ENCODE measurements at places on chromosomes 11 and 22. TPM values are rescaled to one million over a fixed set of nuclear protein-coding genes. Genes with fewer than 3 reads are reported as not detected.

The OR8B4 gene
- total RNA-seq, result not detected

GRCh38 chr11:34749666-34750659 lies 129.1 kb downstream of the EHF start:
- H3K27ac ChIP-seq, result peak overlapping the region; percentile 78
- H3K27me3 ChIP-seq, result no peaks in the 10 kb centered on the region
- H3K4me3 ChIP-seq, result no peak overlapping the region
- H3K4me1 ChIP-seq, result peaks cover 24% of the 10 kb centered on the region

DNA sequence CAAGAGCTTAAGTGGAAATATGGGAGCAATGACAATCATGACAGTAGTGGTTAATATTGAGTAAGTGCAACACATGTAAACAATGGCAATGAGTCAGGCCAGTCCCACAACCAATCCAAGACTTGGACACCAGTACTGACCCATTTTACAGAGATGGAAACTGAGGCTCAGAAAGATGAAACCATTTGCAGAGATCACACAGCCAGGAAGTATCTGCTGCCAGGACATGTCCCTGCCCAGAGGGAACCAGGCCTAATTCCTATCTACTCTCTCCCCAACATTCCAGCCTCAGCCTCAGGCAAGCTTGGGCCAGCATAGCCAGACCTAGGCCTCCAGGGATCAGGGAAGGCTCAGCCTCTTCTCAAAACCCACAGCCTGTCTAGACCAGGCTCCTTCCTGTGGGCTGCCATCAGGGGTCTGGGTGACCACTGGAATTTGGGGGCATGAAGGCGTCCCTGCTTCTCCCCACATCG lies 395.1 kb downstream of the MN1 start:
- H3K4me3 ChIP-seq, result no peak overlapping the region
- H3K4me1 ChIP-seq, result no peaks in the 10 kb centered on the region
- DNase-seq, result no peak
- H3K27me3 ChIP-seq, result no peaks in the 10 kb centered on the region
- H3K27ac ChIP-seq, result no peak overlapping the region
- no peaks in the 10 kb centered on the region for H3K36me3 ChIP-seq

GRCh38 chr11:64687643-64688533 lies 35.1 kb downstream of the NRXN2 start:
- no peaks in the 10 kb centered on the region for H3K36me3 ChIP-seq
- H3K27me3 ChIP-seq, result no peaks in the 10 kb centered on the region
- peaks cover 22% of the 10 kb centered on the region for H3K4me1 ChIP-seq
- H3K27ac ChIP-seq, result peak overlapping the region; percentile 80
- DNase-seq, result peak; percentile 24

The IL17REL gene
- total RNA-seq, result not detected

DNA sequence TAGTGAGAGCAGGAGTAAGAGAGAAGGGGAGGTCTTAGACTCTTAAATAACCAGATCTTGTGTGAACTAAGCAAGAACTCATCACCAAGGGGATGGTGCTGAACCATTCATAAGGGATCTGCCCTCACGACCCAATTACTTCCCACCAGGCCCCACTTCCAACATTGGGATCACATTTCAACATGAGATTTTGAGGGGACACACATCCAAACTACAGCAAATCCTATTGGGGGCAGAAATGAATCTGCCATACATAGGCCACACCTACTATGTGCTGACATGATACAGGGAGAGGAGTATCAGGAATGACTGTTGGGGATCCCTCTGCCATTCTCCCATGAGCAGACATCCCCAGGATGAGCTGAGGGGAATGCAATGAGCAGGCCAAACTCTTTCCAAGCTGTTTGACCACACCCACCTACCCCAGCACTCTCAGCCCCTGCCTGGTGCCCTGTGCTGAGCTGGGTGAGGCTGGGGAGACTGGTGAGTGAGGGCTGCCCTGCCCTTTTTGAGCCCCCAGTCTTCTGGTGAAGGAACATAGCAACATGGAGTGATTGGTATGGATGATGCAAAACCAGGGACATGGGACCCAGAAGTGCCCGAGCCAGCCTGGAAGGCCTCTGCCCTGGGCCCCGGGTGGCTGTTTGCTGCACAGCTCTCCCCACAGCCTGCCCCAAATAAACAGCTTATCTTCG lies 1.2 kb upstream of the GTSE1 start:
- H3K27me3 ChIP-seq, result no peaks in the 10 kb centered on the region
- H3K4me3 ChIP-seq, result no peak overlapping the region
- DNase-seq, result no peak

GRCh38 chr11:74009675-74010305 lies 905 bp upstream of the UCP3 start:
- peaks cover 48% of the 10 kb centered on the region for H3K4me1 ChIP-seq
- H3K27ac ChIP-seq, result peak overlapping the region; percentile 99
- no peaks in the 10 kb centered on the region for H3K27me3 ChIP-seq
- no peak for DNase-seq

The SMIM35 gene
- not detected for total RNA-seq

The MPEG1 gene
- 3.3 TPM for total RNA-seq

GRCh38 chr11:98616098-98616655 lies 404.6 kb upstream of the CNTN5 start:
- no peak for DNase-seq
- no peak overlapping the region for H3K4me3 ChIP-seq
- H3K36me3 ChIP-seq, result no peaks in the 10 kb centered on the region
- no peaks in the 10 kb centered on the region for H3K27me3 ChIP-seq
- no peaks in the 10 kb centered on the region for H3K4me1 ChIP-seq

DNA sequence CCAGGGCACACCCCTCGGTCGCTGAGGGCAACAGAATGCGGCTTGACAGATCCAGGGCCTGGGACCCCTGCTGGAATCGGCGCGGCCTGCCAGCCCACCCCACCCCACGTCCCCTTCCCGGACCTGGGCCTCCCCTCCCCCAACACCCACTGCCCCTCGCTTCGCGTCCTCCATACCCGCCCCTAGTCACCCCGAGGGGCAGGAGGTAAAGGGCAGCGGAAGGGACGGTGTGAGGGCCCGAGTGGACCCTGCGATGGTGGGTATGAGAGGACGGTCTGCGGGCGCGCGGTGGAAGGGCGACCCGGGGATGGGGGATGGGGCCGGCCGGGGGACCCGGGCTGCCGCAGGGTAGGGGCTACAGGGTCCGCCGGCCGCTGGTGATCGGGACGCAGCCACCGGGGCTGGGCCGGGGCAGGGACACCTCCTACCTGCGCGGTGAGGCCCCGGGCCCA lies 311 bp downstream of the APBB1 start:
- peaks cover 15% of the 10 kb centered on the region for H3K4me1 ChIP-seq
- H3K27me3 ChIP-seq, result no peaks in the 10 kb centered on the region
- no peak for DNase-seq

DNA sequence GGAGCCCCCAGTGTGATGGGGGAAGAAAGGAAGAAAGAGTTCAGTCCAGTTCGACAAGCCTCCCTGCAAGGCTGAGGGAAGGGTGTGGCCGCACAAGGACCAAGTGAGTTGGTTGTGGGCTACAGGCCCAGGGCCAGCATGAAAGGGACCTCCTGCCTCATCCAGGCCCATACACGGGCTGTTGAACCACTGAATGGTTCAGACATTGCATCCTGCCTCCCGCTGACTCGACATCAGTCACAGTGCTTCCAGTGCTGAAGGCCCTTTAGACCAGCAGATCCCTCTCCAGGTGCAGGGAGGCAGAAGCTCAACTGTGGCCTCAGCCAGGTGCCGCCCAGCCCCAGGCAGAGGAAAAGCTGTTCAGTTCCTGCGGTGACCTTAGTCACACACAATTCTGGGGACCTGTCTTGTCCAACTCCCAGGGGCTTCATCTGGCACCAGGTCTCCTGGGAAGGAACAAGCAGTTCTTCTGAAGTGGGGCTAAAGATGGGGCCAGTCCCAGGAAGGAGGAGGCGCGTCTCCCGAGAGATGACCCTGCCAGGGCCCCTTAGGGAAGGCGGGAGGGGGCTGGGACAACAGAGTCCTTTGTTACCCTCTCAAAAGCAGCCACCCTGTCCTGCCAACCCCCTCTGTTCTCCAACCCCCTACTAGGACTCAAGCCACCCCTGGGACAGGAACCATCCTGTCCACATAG lies 6.6 kb downstream of the ARRB1 start:
- H3K4me3 ChIP-seq, result no peak overlapping the region
- H3K27ac ChIP-seq, result no peak overlapping the region
- no peak for DNase-seq
- H3K36me3 ChIP-seq, result no peaks in the 10 kb centered on the region
- H3K27me3 ChIP-seq, result no peaks in the 10 kb centered on the region
